ENCODE measurements at places on chromosomes 1 and 21.

- no peaks in the 10 kb centered on the region for H3K36me3 ChIP-seq
- peak within 1 kb of the TSS; percentile 69 for H3K27ac ChIP-seq
- no peaks in the 10 kb centered on the region for H3K27me3 ChIP-seq
- peaks cover 15% of the 10 kb centered on the region for H3K4me1 ChIP-seq
- H3K4me3 ChIP-seq: peak within 1 kb of the TSS; percentile 80
Measured at GRCh38 chr1:1020000-1020404, at the start of gene AGRN. AGRN (plus strand) TSS chr1:1020120; CDS start chr1:1020173, 53 bp downstream.

- peak overlapping the region; percentile 94 for H3K27ac ChIP-seq
- H3K36me3 ChIP-seq: peaks cover 7% of the 10 kb centered on the region
- DNase-seq: no peak
- H3K4me3 ChIP-seq: peak overlapping the region; percentile 92
- peaks cover 42% of the 10 kb centered on the region for H3K4me1 ChIP-seq
- peaks cover 52% of the 10 kb centered on the region for H3K27me3 ChIP-seq
Measured at GRCh38 chr1:24321697-24322469, 2.7 kb downstream of the GRHL3 start.

GRCh38 chr1:115186711-115187265 is 97.5 kb upstream of the TSPAN2 start:
- H3K4me3 ChIP-seq: no peak overlapping the region
- H3K36me3 ChIP-seq: no peaks in the 10 kb centered on the region
- H3K27me3 ChIP-seq: no peaks in the 10 kb centered on the region
- H3K4me1 ChIP-seq: peaks cover 40% of the 10 kb centered on the region

GRCh38 chr1:59432531-59433439 is 135.9 kb downstream of the FGGY start:
- peak overlapping the region; percentile 58 for H3K27ac ChIP-seq
- H3K27me3 ChIP-seq: no peaks in the 10 kb centered on the region
- peaks cover 4% of the 10 kb centered on the region for H3K36me3 ChIP-seq
- no peak overlapping the region for H3K4me3 ChIP-seq

- H3K27ac ChIP-seq: peak overlapping the region; percentile 9
- H3K4me1 ChIP-seq: peaks cover 26% of the 10 kb centered on the region
- H3K27me3 ChIP-seq: no peaks in the 10 kb centered on the region
- H3K36me3 ChIP-seq: peaks cover 24% of the 10 kb centered on the region
- DNase-seq: no peak
Measured at GRCh38 chr21:31658053-31658452, 1.4 kb upstream of the SOD1 start.

Measured in type B pancreatic cell (in vitro differentiated cells).